ENCODE measurements at places on chromosomes 3 and 15. TPM values are rescaled to one million over a fixed set of nuclear protein-coding genes. Genes with fewer than 3 reads are reported as not detected.

Gene SERPINI2
- not detected for total RNA-seq

Gene SLTM
- total RNA-seq: 63.3 TPM

Gene RARB
- 10.3 TPM for total RNA-seq

Gene GOLGA6L1
- total RNA-seq: not detected

Gene ZNF660
- 2.1 TPM for total RNA-seq

Gene BTLA
- total RNA-seq: under 0.01 TPM
